IMR-90 (cell line): ENCODE measurements at places on chromosomes 5 and 9.
A peak's percentile ranks its signal among the peaks of the same experiment; 100 is the strongest.

- DNase-seq: no peak
Measured at GRCh38 chr5:75550597-75550996, 38.9 kb downstream of the POLK start.

GRCh38 chr9:120612218-120612617 lies 32.3 kb upstream of the CDK5RAP2 start:
- DNase-seq: peak; percentile 4

- DNase-seq: no peak
Measured at GRCh38 chr5:133708331-133708850, 96.0 kb upstream of the FSTL4 start.

DNA sequence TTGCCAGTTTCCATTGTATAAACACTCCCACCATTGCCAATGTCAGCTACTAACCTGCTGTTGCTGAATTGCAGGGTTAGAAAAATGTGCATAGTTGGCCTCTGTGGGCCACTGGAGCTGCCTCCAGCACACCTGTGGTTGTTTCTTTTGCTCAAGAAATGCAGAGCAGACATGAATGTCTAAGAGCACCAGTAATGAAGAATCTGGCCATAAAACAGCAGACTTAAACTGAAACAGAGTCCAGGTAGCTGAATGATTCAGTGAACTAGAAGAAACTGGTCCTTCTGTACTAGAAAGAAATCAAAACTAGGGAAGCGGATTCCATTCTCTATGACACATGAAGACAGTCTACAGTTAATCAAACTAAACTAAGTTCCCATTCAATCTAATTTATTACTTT lies 48.2 kb downstream of the NUDT12 start:
- DNase-seq: no peak

- peak; percentile 36 for DNase-seq
Measured at GRCh38 chr9:88106492-88106891, 31.8 kb downstream of the SPATA31C2 start.

DNA sequence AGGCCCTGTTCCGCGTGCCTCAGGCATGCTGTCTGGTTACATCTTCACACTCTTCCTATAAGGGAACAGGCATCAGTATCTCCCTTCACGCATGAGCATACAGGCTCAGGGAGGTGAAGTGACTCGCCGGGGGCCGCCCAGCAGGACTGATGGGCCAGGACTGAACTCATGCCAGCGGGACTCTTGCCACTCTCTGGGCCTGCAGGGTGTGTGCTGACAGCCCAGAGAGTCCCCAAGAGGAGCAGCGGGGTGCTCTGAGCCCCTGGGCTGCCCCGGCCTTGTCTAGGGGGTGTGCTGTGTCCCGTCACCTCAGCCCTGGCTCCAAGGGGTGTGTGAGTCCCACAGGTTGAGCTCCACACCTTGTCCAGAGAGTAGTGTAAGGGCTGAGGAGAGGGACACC lies 9.9 kb downstream of the KCNT1 start:
- no peak for DNase-seq

GRCh38 chr5:154268073-154268472 lies 77.5 kb downstream of the GALNT10 start:
- no peak for DNase-seq

DNA sequence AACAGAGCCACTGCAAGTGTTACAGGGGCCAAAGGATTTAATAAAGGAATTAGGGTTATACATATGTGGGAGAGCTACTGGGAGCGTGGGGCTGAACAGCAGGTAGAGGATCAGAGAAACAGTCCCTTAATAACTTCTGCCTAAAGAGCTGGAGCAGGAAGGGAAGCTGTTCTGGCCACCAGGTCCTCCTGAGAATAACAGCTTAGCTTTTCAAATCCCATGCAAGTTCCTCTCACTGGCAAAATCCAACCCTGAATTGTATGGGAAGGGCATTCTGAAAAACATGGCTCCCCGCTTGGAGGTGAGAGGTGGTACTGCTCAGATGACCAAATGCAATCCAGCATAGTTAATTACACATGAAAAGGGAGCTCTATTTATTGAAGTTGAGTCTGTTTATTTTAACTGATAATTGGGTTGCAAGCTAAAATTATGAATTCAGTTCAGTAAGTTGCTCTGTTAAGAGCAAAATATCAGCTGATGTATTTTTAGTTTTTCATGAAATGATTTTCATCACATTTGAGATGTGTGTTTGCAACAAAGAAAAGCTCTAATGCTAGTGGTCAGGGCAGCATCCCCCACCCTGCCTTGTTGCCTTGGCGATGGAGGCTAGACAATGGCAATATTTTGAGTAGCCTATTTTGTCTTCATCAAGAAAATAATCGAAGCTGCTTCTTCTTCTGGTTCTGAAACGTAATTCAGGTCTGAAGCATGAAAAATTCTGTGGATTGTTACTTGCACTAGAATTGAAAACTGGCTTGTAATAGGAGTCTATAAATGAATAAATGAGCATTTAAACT lies 58.4 kb upstream of the SH3GL2 start:
- DNase-seq: no peak

GRCh38 chr5:92527311-92528078 lies 1053.5 kb downstream of the NR2F1-AS1 start:
- peak; percentile 65 for DNase-seq

GRCh38 chr9:14883310-14883944 lies 26.8 kb downstream of the FREM1 start:
- DNase-seq: no peak
